ENCODE measurements at places on chromosomes 2 and 18.

DNA sequence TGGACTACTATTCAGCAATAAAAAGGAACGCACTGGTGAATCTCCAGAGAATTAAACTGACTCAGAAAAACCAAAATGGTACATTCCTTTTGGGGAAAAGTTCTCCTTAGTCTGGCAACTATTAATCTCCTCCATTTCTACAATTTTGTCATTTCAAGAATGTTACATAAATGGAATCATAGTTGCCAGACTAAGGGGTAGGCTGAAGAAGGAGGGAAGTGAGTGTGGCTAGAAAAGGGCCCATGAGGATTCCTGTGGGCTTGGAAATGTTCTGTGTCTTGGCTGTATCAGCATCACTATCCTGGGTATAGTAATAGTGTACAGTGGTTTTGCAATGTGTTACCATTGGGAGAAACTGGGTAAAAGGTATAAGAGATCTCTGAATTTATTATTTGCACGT, 72.4 kb downstream of the ZAP70 start:
- no peak for DNase-seq

DNA sequence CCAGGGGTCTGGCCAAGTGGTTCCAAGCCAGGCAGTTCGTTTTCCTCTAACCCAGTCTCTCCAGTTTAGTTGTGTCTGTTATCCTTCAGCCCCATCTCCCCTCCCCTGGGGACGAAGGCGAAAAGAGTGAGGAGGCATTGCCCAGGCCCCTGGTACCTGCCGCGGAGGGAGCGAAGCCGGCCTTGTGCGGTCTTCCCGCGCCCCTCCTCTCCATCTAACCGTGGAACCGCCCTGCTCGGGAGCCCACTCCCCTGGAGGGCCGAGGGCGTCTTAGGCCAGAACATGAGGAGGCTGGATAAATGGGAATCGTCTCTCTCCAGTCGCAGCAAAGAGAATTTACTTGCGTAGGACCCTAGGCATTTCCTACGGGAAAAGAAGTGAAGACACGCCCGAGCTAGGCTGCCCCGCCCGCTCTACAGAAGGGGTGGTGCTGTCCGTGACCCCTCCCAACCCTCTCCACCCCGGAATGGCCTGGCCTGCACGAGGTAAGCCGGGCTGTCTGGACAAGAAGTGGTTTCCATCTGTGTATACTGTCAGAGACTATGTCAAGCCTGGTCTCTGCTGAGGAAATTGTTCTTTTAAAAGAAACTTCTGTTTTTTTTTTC, 156.2 kb downstream of the MIB1 start:
- DNase-seq: no peak

DNA sequence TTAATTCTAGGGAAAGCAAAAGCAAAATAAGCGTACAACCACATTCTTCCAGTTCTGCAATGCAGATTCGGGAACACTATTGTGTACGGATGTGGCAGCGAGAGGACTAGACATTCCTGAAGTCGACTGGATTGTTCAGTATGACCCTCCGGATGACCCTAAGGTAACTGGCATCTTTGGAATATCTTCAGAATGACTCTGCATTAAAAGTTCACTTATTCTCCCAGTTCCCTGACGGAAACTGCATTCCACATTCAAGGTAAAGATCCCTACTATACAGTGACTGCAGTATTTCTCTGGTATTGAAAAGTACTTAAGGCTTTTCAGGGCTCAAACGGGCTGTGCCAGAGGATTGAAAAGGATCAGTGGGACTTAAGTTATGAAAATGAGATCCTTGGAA, 10.9 kb downstream of the DDX18 start:
- no peak for DNase-seq

DNA sequence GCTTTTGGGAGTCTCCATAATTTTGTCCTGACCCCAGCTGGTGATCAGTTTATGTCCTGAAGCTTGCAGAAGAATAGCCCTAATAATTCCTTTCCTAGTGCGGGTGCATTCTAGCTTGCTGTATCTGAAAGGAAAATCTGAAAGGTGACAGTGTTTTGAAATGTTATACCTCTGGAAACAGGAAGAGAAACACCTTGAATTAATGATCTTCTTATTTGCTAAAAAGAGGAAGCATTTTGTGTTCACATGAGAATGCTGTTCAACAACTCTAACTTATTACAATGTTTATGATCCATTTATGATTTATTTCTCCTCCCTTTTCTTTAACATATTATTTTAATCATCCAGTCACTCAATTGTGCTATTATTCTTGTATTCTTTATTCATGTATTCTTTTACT, 66.9 kb upstream of the CAVIN2 start:
- DNase-seq: no peak

GRCh38 chr18:24558403-24558802, 98.0 kb downstream of the HRH4 start:
- DNase-seq: no peak

DNA sequence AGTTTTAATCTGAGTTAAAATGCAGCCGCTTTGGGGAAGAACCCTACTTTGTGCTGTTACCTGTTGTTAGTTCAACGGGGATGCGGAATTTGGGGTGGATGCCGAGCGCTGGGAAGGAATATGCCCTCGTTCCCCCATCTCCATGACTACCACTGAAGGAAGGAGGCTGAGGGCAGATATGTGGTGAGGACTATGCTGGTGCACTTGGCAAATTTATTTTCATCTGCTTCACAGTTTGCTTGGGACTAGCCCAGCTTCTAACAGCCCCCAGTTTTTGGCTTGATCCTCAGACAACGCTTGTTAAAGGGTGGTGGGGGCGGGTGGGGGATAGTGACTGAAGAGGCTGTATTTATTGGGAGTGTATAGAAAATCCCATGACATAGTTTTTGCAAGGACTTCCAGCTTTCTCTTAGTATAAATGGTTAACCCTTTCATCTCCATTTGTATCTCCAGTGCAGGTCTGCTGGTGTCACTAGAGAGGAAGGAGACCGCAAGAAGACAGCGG, 100.8 kb downstream of the COLEC12 start:
- no peak for DNase-seq

- DNase-seq: no peak
Observed at GRCh38 chr18:64742898-64743297, 594.0 kb upstream of the LINC00305 start.

- DNase-seq: no peak
Observed at GRCh38 chr18:24600076-24600654, 139.7 kb downstream of the HRH4 start.

All from NCI-H2029 treated with DMSO at 0.1 percent for 48 hours (cell line).